Mesothelial cell of epicardium (in vitro differentiated cells): ENCODE measurements at places on chromosomes 5 and 9. TPM values are rescaled to one million over a fixed set of nuclear protein-coding genes. Genes with fewer than 3 reads are reported as not detected.

DNA sequence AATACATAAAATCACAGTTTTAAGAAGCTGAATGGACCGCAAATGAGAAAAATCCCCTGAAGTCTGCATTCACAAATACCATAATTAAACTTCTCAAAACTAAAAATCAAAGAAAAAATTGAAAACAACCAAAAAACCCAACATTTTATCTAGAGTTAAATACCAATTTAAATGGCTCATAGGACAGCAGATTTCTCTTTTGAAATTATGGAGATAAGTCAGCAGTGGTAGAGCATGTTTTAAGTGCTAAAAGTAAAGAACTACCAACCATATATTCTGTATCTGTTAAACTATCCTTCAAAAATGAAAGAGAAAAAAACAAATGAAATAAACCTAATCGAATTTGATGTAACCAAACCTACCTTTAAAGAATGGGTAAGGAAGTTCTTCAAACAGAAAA lies 862.8 kb downstream of the TAF11L14 start:
- H3K4me1 ChIP-seq: peaks cover 2% of the 10 kb centered on the region
- no peak for DNase-seq
- H3K27ac ChIP-seq: no peak overlapping the region
- H3K36me3 ChIP-seq: peaks cover 3% of the 10 kb centered on the region
- no peaks in the 10 kb centered on the region for H3K27me3 ChIP-seq

The AIF1L gene
- 20.0 to 23.1 TPM (median 20.6 TPM) in 3 replicates for total RNA-seq

DNA sequence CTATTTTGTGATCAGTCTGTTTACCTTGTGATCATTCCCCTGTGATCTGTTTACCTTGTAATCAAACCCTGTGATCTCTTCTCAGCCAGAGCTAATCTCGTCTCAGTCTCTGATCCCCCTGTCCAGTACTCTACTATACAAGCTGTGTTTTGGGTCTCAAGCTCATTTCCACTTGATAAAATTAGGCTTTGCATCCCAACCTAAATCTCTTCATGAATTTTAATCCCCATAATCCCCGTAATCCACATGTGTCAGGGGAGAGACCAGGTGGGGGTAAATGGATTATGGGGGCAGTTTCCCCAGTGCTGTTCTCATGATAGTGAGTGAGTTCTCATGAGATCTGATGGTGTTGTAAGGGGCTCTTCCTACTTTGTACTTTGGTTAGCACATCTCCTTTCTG lies 157.2 kb downstream of the PRR16 start:
- no peak for DNase-seq
- H3K4me3 ChIP-seq: no peak overlapping the region
- no peak overlapping the region for H3K27ac ChIP-seq

The C6 gene
- total RNA-seq: 0.20 to 0.42 TPM in 2 of 3 replicates, not detected in the other

DNA sequence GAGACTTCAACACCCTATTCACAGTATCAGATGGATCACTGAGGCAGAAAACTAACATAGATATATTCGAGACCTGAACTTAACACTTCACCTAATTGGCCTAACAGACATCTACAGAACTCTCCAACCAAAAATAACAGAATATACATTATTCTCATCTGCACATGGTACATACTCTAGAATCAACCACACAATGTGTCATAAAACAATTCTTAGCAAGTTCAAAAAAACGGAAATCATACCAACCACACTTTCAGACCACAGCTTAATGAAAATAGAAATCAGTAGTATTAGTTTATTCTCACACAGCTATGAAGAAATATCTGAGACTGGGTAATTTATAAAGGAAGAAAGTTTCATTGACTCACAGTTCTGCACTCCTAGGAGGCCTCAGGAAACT lies 387.9 kb downstream of the DEPDC1B start:
- H3K36me3 ChIP-seq: peaks cover 3% of the 10 kb centered on the region
- H3K4me3 ChIP-seq: no peak overlapping the region
- H3K27me3 ChIP-seq: no peaks in the 10 kb centered on the region

The OR1L4 gene
- total RNA-seq: not detected in 3 replicates

DNA sequence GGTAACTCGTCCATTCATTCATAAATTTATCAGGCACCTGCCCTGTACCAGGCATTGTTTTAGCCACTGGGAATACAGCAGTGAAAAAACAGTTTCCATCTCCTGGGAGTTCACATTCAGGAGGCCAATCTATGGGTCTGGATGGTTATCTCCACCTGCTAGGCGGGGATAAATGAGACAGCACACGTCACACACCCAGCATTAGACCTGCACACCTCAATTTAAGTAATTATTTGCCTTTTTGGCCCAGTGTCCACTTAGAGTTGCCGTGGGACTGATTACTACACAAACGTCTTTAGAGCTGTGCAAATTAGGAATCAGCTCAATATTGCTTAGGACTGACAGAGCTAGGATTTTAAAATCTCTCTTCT lies 46.1 kb downstream of the STK10 start:
- H3K36me3 ChIP-seq: peaks cover 5% of the 10 kb centered on the region
- peaks cover 13% of the 10 kb centered on the region for H3K4me1 ChIP-seq
- no peak overlapping the region for H3K4me3 ChIP-seq
- DNase-seq: no peak

GRCh38 chr9:6938447-6938846 lies 180.7 kb downstream of the KDM4C start:
- no peak overlapping the region for H3K4me3 ChIP-seq
- peaks cover 2% of the 10 kb centered on the region for H3K4me1 ChIP-seq
- no peaks in the 10 kb centered on the region for H3K27me3 ChIP-seq
- peak overlapping the region; percentile 67 for H3K27ac ChIP-seq
- peaks cover 1% of the 10 kb centered on the region for H3K36me3 ChIP-seq

GRCh38 chr9:78294290-78295176 lies 2.4 kb upstream of the PSAT1 start:
- no peaks in the 10 kb centered on the region for H3K27me3 ChIP-seq
- no peak overlapping the region for H3K4me3 ChIP-seq
- H3K4me1 ChIP-seq: peaks cover 36% of the 10 kb centered on the region
- no peaks in the 10 kb centered on the region for H3K36me3 ChIP-seq
- no peak overlapping the region for H3K27ac ChIP-seq

DNA sequence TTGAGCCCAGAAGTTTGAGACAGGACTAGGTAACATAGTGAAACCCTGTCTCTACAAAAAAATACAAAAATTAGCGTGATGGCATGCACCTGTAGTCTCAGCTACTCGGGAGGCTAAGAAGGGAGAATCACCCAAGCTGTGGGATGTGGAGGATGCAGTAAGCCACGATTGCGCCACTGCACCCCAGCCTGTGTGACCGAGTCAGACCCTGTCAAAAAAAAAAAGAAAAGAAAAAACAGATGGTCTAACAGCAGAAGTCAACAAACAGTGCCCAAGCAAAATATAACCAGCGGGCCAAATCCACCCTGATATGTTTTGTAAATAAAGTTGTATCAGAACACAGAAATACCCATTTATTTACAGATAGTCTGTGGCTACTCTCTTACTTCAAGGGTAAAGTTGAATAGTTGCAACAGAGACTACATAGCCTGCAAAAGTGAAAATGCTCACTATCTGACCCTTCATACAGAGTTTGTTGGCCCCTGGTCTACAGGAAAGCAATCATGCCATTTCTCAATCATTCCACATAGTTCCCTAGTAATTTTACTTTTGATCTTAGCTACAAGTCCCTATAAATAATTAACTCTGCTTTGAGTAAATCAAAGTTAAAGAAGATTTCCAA lies 383.7 kb downstream of the TLE1 start:
- H3K27me3 ChIP-seq: no peaks in the 10 kb centered on the region
- DNase-seq: no peak
- no peaks in the 10 kb centered on the region for H3K36me3 ChIP-seq
- H3K4me1 ChIP-seq: peaks cover 3% of the 10 kb centered on the region

GRCh38 chr5:14834584-14835550 lies 36.7 kb downstream of the ANKH start:
- peaks cover 2% of the 10 kb centered on the region for H3K36me3 ChIP-seq
- H3K27ac ChIP-seq: no peak overlapping the region
- no peak for DNase-seq
- H3K27me3 ChIP-seq: no peaks in the 10 kb centered on the region
- no peaks in the 10 kb centered on the region for H3K4me1 ChIP-seq

DNA sequence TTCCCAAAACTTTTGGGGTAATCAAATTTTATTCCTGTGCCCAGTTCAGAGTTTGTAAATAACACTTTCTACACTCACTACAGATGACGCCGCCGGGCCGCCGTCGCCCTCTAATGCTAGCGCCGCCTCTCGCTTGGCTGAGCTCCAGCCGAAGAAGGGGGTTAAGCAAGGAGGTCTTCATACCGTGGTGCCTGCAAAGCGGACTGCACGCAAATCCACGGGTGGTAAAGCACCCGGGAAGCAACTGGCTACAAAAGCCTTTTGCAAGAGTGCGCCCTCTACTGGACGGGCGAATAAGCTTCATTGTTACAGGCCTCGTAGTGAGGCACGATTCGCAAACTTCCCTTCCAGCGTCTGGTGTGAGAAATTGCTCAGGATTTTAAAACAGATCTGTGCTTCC lies 280.4 kb downstream of the MEF2C start:
- H3K27me3 ChIP-seq: peaks cover 5% of the 10 kb centered on the region
- H3K36me3 ChIP-seq: no peaks in the 10 kb centered on the region
- DNase-seq: no peak

The CAPSL gene
- total RNA-seq: not detected in 3 replicates

- DNase-seq: no peak
- H3K27me3 ChIP-seq: no peaks in the 10 kb centered on the region
- peaks cover 25% of the 10 kb centered on the region for H3K4me1 ChIP-seq
- H3K36me3 ChIP-seq: peaks cover 6% of the 10 kb centered on the region
- peak overlapping the region; percentile 80 for H3K27ac ChIP-seq
Observed at GRCh38 chr9:27460226-27461023, 63.7 kb upstream of the IFNK start.

DNA sequence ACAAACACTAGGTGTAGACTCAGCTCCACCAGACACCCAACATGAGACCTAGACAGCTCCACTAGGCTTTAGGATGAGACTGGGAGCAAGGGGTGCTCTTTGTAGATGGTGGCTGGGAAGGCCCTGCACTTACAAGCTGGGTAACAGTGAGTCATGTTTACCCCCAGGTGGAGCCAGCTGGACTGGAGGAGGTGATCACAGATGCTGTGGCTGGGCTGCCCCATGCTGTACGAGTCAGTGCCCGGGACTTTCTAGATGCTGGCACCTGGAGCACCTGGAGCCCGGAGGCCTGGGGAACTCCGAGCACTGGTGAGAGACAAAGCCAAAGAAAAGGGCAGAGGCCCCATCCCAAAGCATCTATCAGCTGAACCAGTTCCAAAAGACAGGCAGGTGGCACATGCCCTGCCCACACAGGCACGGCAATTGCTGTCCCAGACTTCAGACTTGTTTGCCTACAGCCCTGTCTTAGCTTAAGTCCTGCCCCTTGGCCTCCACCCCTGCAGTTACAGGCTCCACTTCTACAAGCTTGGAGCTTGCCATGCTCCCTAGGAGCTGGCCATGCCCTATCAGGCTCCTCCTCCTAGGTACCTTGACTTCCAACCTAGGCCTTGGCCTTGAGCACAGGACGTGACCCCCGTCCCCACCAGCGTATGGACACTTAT lies 2.7 kb downstream of the CCL27 start:
- no peak for DNase-seq
- peaks cover 18% of the 10 kb centered on the region for H3K4me1 ChIP-seq
- H3K4me3 ChIP-seq: no peak overlapping the region

DNA sequence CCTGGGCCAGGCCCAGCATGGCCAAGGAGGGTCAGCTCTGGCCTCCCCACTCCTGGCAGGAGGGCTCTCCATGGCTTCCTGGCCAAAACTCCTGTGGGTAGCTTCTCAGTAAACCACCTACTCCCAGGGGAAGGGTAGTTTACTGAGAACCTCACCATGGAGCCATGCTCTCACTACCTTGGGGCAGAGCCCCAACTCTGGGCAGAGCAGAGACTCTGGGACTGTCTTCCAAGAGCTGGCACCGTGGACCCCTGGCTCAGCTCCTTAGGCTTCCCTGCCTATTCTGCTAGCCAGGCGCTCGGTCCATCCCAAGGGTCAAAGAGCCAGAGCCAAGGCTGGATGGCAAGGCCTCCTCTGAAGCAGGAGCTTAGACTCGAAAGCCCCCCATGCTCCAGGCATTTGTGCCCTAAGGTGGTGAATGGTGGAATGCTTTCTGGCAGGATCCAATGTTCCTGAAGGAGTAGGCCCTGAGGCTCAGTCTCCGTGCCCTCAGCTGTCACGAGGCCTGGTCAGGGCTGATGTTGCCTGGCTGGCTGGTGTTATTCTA lies 19.6 kb downstream of the TCF7 start:
- H3K27ac ChIP-seq: no peak overlapping the region
- no peak for DNase-seq
- H3K27me3 ChIP-seq: no peaks in the 10 kb centered on the region

GRCh38 chr5:33936381-33937016 lies at the start of gene RXFP3:
Gene RXFP3 (plus strand): TSS chr5:33936386. CDS start chr5:33936741, 355 bp downstream.
- peaks cover 4% of the 10 kb centered on the region for H3K4me1 ChIP-seq
- no peak within 1 kb of the TSS for H3K27ac ChIP-seq
- no peaks in the 10 kb centered on the region for H3K36me3 ChIP-seq
- peaks cover 60% of the 10 kb centered on the region for H3K27me3 ChIP-seq

The GPR21 gene
- total RNA-seq: 2.9 to 3.8 TPM (median 3.7 TPM) in 3 replicates

DNA sequence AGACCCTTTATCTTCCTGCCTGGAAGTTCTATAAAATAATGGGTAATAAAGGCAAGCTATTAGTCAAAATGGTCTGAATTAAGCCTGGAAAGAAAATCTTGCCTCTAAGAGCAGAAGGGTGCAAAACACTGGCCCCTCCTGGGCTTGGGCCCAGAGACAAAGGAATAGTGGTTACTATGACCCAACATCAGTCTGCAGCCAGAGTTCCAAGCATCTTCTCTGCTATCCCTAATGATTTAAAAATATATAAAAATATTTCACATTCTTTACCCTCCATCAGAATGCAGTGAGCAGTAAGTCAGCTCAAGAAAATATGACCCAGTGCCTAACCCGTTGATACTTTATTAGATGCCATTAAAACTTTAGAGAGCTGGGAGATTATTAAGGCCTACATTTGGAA lies 14.7 kb downstream of the TNFAIP8 start:
- H3K27ac ChIP-seq: peak overlapping the region; percentile 65
- no peak for DNase-seq
- no peaks in the 10 kb centered on the region for H3K27me3 ChIP-seq
- H3K36me3 ChIP-seq: peaks cover 6% of the 10 kb centered on the region
- H3K4me3 ChIP-seq: no peak overlapping the region

GRCh38 chr5:93596676-93597490 lies 13.9 kb downstream of the NR2F1 start:
- no peak overlapping the region for H3K27ac ChIP-seq
- peaks cover 2% of the 10 kb centered on the region for H3K27me3 ChIP-seq
- peaks cover 17% of the 10 kb centered on the region for H3K36me3 ChIP-seq
- DNase-seq: peak; percentile 44
- H3K4me3 ChIP-seq: no peak overlapping the region

- no peak overlapping the region for H3K4me3 ChIP-seq
- DNase-seq: no peak
- no peaks in the 10 kb centered on the region for H3K36me3 ChIP-seq
- no peaks in the 10 kb centered on the region for H3K4me1 ChIP-seq
- peaks cover 58% of the 10 kb centered on the region for H3K27me3 ChIP-seq
Observed at GRCh38 chr9:126752881-126753670, 51.8 kb upstream of the ZBTB43 start.

- DNase-seq: peak; percentile 10
- peaks cover 26% of the 10 kb centered on the region for H3K27me3 ChIP-seq
- H3K4me1 ChIP-seq: no peaks in the 10 kb centered on the region
- H3K27ac ChIP-seq: no peak overlapping the region
- H3K36me3 ChIP-seq: no peaks in the 10 kb centered on the region
- no peak overlapping the region for H3K4me3 ChIP-seq
Observed at GRCh38 chr5:2261004-2261703, 378.4 kb upstream of the IRX4 start.

The EIF4E1B gene
- total RNA-seq: not detected in 3 replicates

The C5orf52 gene
- not detected in 3 replicates for total RNA-seq

The FABP6 gene
- not detected in 3 replicates for total RNA-seq

The PCDHGA12 gene
- total RNA-seq: 4.1 to 5.2 TPM (median 4.5 TPM) in 3 replicates

- no peaks in the 10 kb centered on the region for H3K36me3 ChIP-seq
- H3K4me3 ChIP-seq: no peak overlapping the region
Observed at GRCh38 chr9:68920921-68921320, 93.0 kb downstream of the PRKACG start.
